ENCODE measurements at places on chromosomes 7 and 10. TPM values are rescaled to one million over a fixed set of nuclear protein-coding genes. Genes with fewer than 3 reads are reported as not detected.

HILPDA gene
- 11.1 TPM for total RNA-seq

WEE2 gene
- total RNA-seq, result not detected

TRIL gene
- total RNA-seq, result under 0.01 TPM

PNLIPRP3 gene
- total RNA-seq, result not detected

MYH16 gene
- 0.38 TPM for total RNA-seq

PRSS37 gene
- total RNA-seq, result not detected

CDHR3 gene
- total RNA-seq, result 1.7 TPM

PTPN20 gene
- total RNA-seq, result not detected

ERVW-1 gene
- not detected for total RNA-seq

All from endothelial cell of coronary artery (primary cell).